ENCODE measurements at places on chromosomes 2 and 18. TPM values are rescaled to one million over a fixed set of nuclear protein-coding genes. Genes with fewer than 3 reads are reported as not detected.

The REG3A gene
- not detected for total RNA-seq

The LOXHD1 gene
- total RNA-seq, result not detected

The C18orf54 gene
- total RNA-seq, result 3.2 TPM

The C1QL2 gene
- total RNA-seq, result 0.53 TPM

The CHRND gene
- total RNA-seq, result not detected

The PIEZO2 gene
- total RNA-seq, result 0.47 TPM

The PROKR1 gene
- not detected for total RNA-seq

The MAB21L4 gene
- 0.20 TPM for total RNA-seq

The RAB12 gene
- 30.6 TPM for total RNA-seq

The CLEC4F gene
- total RNA-seq, result not detected

The VIT gene
- not detected for total RNA-seq

The HSBP1L1 gene
- 13.9 TPM for total RNA-seq

The RBM43 gene
- total RNA-seq, result 3.4 TPM

The LBX2 gene
- 3.0 TPM for total RNA-seq

The IAH1 gene
- total RNA-seq, result 110 TPM

The PTPRN gene
- total RNA-seq, result 1.1 TPM

The UGT1A5 gene
- total RNA-seq, result not detected

The CIAO1 gene
- total RNA-seq, result 85.2 TPM

The LAMA3 gene
- 55.8 TPM for total RNA-seq

The DSC2 gene
- total RNA-seq, result 1.2 TPM

The DIPK1C gene
- total RNA-seq, result not detected

The CYTIP gene
- not detected for total RNA-seq

Measured in A549 treated with Mapracorat at 1 μM for 4 hours (cell line).